Forelimb muscle (tissue), 1 donor: ENCODE measurements at places on chromosomes 2 and 18. TPM values are rescaled to one million over a fixed set of nuclear protein-coding genes. Genes with fewer than 3 reads are reported as not detected.

The DSG2 gene
- polyA plus RNA-seq, result 4.9 TPM

The C2orf80 gene
- polyA plus RNA-seq, result not detected

The DCC gene
- polyA plus RNA-seq, result 0.09 TPM

The COL4A4 gene
- polyA plus RNA-seq, result 0.09 TPM

The ERICH2 gene
- 0.24 TPM for polyA plus RNA-seq

The FOSL2 gene
- polyA plus RNA-seq, result 17.3 TPM

The TGOLN2 gene
- polyA plus RNA-seq, result 54.4 TPM
